ENCODE measurements at places on chromosomes 2 and 18.

GRCh38 chr2:147630585-147630984 lies 214.2 kb upstream of the ACVR2A start:
- DNase-seq: no peak

DNA sequence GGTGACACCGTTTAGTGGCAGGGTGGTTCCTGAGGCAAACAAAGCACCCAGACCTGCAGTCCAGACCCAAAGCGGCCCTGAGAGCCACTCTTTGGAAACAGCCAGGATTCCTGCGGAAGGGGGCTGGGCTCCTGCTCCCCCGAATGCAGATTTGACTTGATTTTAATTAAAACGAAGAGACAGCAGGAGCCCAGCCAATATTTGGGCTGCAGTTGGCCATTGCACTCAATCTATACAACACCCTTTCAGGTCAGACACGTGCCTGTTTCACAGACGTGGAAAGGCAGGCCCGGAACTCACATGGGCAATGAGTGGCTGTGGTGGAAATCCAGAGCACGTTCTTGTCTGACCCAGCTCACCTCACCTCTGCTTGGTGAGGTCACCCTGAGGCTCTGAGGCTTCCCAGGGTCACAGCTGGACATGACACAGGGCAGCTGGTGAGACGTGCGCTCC lies 122.4 kb downstream of the NDUFA10 start:
- DNase-seq: no peak

DNA sequence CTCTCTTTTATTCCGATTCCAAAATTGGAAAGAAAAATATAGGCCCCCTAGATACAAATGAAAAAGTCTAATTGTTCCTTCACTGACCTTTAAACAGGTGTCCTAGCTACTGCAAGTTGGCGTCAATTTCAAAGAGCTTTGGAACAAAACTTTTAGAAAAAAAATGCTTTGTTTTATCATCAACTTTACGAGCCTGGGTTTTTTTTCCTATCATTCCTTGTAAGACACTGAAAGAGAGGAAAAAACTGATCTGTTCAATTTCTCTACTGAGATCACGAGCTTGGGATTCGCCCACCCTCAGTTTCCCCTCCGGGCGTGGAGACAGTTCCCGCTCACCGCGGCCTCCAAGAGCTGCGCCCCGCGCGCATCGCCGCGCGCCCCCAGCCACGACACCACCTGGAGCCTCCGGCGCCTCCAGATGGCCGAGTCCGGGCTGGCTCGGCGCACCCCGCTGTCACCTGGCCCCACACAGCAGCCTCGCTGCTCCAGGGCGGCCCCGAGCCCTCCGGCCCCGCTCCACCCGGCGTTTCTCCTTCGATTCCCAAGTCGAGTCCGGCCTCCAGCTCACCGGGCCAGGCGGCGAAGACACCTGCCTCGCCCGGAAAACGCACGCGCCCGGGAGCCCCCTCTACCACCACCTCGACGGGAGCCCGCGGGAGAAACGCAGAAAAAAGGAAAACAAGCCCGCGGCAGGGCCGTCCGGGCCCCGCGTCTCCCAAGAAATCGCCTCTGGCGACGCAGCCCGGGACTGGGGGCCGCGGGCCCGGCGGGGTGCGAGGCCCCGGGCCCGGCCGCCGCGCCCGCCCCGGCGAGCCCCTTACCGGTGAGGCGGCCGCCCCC lies 656 bp downstream of the TBC1D8 start:
- no peak for DNase-seq

DNA sequence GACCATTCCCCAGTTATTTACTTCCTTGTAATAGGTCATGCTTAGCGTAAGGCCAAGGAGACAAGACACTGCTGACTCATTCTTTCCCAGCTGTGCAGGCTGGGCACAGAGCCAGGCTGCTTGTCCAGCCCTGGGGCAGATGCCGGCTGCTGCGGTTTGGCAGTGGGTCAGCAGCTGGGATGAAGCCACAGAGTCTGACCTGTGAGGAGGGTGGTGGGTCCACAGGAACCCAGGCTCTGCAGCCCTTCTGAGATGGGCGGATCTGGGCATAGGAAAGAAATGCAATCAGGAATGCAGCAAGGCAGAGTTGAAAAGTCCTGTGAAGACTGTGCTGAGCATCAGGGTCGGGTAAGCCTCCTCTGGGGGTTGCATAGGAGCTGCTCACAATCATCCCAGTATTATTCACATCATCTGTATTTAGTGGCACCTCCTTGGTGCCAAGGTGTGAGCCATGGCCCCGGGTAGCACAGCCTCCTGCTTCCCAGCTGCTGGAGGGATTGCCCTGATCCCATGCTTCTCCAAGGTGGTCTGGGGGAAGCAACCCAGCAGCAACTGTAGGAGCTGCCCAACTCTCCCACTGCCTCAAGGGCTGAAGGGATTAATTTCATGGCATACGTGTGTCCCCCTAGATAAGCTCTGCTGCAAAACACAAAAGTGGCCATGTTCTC lies 139.0 kb downstream of the DDX1 start:
- DNase-seq: no peak

DNA sequence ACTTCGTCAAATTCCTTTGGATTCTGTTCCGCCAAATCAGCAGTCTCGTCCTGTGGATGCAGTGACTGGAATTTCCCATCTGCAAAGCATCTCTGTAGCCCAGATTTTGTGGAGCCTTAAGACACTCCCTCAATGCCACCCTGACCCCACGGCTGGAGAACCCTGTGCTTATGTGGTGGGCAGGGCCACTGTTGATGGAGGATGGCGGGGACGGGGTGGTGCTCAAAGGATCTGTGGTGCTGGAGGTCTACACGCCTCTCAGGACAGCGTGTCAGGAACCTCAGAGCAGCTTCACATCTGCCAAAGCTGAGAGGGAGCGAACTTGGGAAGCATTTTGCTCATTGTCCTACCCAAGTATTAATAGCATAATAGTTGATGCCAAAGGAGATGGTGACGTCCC lies 200.1 kb downstream of the MGAT5 start:
- no peak for DNase-seq

GRCh38 chr2:39719317-39719716 lies 53.6 kb downstream of the TMEM178A start:
- no peak for DNase-seq

GRCh38 chr2:109341355-109342255 lies 212.6 kb downstream of the SH3RF3 start:
- DNase-seq: no peak

GRCh38 chr18:55114876-55115275 lies 155.6 kb upstream of the CCDC68 start:
- no peak for DNase-seq

- DNase-seq: no peak
Measured at GRCh38 chr2:227613272-227613660, 1.4 kb downstream of the SCYGR3 start.

All from stimulated activated CD4-positive, alpha-beta T cell treated with anti-CD3 and anti-CD28 coated beads, Interleukin-15, amount 100 ng/mL, for 48 hours (primary cell).